ENCODE measurements at places on chromosomes 12 and 14. TPM values are rescaled to one million over a fixed set of nuclear protein-coding genes. Genes with fewer than 3 reads are reported as not detected.

Gene TAS2R19
- total RNA-seq: 7.6 TPM

Gene DEGS2
- total RNA-seq: 0.29 TPM

Gene TAOK3
- 27.9 TPM for total RNA-seq

Gene BATF
- total RNA-seq: 0.72 TPM

Gene KRT79
- total RNA-seq: not detected

Gene TMEM253
- total RNA-seq: not detected

Gene BHLHE41
- total RNA-seq: 4.7 TPM

Gene GYS2
- total RNA-seq: not detected

Gene MGP
- total RNA-seq: 16.8 TPM

Gene DDN
- 0.29 TPM for total RNA-seq

Gene DBX2
- not detected for total RNA-seq

Gene KLRK1
- not detected for total RNA-seq

Gene CPNE8
- 23.9 TPM for total RNA-seq

Gene RTN1
- total RNA-seq: under 0.01 TPM

Gene SMOC1
- total RNA-seq: 25.7 TPM

Gene OTX2
- total RNA-seq: not detected

Gene PPTC7
- 7.6 TPM for total RNA-seq

Gene ANG
- total RNA-seq: 7.2 TPM

Gene PLEK2
- total RNA-seq: 1.2 TPM

Gene CD4
- 15.0 TPM for total RNA-seq

Gene EID3
- total RNA-seq: 14.4 TPM

Gene KRT83
- total RNA-seq: not detected

Gene SLC17A8
- not detected for total RNA-seq

Gene FLRT2
- 39.1 TPM for total RNA-seq

Gene BLTP3B
- total RNA-seq: 64.8 TPM

Gene MAP3K12
- total RNA-seq: 51.9 TPM

Gene TBX5
- total RNA-seq: not detected

Gene COA8
- 24.6 TPM for total RNA-seq

Gene CNPY2
- total RNA-seq: 83.7 TPM

Gene OR10G3
- not detected for total RNA-seq

Gene CLECL1
- total RNA-seq: not detected

Gene KRT82
- total RNA-seq: not detected

All from osteoblast (primary cell).